CD4-positive, alpha-beta T cell (primary cell): ENCODE measurements at places on chromosomes 6 and 20.

DNA sequence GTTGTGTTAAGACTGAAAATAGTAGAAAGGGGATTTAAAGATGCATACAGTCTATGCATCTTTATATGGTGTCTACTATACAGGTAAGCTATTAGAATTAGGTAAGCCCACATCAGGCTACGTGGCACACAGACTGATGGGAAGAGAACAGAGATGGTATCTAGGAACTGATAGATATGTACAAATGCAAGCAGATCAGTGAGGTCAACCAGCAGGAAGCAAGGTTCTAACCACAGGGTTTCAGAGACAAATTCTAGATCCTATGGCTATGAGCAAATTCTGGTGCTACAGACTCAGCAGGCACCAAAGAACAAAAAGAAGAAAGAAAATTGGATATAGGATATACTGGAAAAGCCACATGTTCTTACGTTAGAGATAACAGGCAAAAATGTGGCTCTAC is 110.6 kb downstream of the TRDN start:
- H3K4me1 ChIP-seq = no peaks in the 10 kb centered on the region
- no peak for DNase-seq
- no peaks in the 10 kb centered on the region for H3K27me3 ChIP-seq
- H3K27ac ChIP-seq = no peak overlapping the region
- H3K36me3 ChIP-seq = no peaks in the 10 kb centered on the region

DNA sequence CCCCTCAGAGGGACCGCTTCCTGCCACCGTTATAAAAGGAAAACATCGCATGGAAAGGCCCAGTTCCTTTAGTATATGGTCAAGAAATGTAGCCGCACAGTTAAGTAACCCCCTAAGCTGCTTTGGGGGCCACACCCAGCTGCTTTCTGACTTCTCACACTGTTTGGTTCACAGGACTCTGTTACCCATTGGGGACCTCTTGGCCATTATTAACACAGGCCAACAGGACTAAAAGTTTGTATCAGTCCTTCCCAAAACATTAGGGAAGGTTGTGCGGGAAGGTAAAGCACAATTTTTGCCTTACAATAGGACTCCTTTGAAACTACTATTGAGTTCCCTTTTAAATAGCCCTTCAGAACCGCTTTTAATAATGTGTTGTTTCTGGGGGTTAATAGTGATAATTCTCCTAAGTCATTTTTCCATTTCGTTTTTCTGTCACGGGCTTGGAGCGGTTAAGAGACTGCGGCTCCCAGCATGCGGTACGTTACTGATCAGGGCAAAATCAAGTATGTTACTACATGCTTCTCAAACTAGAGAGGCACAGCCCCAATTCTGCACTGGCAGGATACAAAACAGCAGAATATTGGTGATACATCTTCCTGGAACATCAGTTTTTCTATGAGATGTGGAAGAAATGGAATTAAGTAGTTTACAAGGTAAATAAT is 668 bp upstream of the RPP40 start:
- H3K4me3 ChIP-seq = peak overlapping the region; percentile 81
- peak overlapping the region; percentile 83 for H3K27ac ChIP-seq
- no peak for DNase-seq
- H3K27me3 ChIP-seq = no peaks in the 10 kb centered on the region
- H3K36me3 ChIP-seq = peaks cover 7% of the 10 kb centered on the region

DNA sequence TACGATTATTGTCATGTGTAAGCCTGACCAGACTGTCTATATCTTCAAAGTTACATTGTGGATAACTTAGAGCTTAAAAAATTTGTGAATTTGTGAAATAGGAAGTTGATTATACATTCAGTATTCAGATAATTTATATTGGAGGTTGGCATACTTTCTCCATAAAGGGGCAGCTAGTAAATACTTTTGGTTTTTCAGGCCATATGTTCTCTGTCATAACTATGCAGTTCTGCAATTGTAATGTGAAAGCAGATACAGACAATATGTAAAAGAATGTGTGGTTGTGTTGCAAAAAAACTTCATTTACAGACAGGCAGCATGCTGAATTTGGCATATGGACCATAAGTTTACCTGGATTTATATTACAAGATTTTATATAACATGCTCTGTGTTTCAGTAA is 29.3 kb downstream of the HSF2 start:
- no peak overlapping the region for H3K27ac ChIP-seq
- H3K4me3 ChIP-seq = no peak overlapping the region
- no peaks in the 10 kb centered on the region for H3K4me1 ChIP-seq

- no peak overlapping the region for H3K27ac ChIP-seq
- no peak overlapping the region for H3K4me3 ChIP-seq
- no peak for DNase-seq
- H3K4me1 ChIP-seq = no peaks in the 10 kb centered on the region
Measured at GRCh38 chr20:51266353-51266752, 243.4 kb upstream of the KCNG1 start.

- H3K4me1 ChIP-seq = no peaks in the 10 kb centered on the region
- H3K27me3 ChIP-seq = no peaks in the 10 kb centered on the region
- no peak overlapping the region for H3K27ac ChIP-seq
- H3K36me3 ChIP-seq = no peaks in the 10 kb centered on the region
- H3K4me3 ChIP-seq = no peak overlapping the region
- no peak for DNase-seq
Measured at GRCh38 chr6:155473741-155474140, 18.1 kb upstream of the NOX3 start.

GRCh38 chr20:4569865-4570264 is 151.8 kb upstream of the PRND start:
- H3K36me3 ChIP-seq = no peaks in the 10 kb centered on the region
- H3K27ac ChIP-seq = no peak overlapping the region
- H3K4me3 ChIP-seq = no peak overlapping the region
- no peaks in the 10 kb centered on the region for H3K4me1 ChIP-seq
- H3K27me3 ChIP-seq = peaks cover 17% of the 10 kb centered on the region

DNA sequence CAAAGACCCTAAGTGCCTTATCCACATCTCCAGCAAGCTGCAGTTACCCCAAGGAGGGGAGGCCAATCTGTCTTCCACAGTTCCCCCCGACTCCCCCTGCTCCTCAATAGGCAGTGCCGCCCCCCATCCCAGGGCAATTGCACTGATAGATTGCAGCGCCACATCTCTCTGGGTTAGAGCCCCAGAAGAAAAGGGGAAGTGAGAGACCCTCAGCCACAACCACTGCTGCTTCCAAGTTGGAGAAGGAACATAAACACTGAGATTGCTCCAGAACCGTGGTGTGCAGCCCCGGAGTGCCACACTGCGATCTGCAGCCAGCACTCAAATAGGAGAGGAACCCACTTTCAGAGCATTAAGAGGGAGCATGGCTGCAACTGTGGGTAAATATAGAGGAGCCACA is 101.5 kb downstream of the RWDD2A start:
- no peaks in the 10 kb centered on the region for H3K4me1 ChIP-seq
- H3K36me3 ChIP-seq = no peaks in the 10 kb centered on the region
- H3K4me3 ChIP-seq = no peak overlapping the region

DNA sequence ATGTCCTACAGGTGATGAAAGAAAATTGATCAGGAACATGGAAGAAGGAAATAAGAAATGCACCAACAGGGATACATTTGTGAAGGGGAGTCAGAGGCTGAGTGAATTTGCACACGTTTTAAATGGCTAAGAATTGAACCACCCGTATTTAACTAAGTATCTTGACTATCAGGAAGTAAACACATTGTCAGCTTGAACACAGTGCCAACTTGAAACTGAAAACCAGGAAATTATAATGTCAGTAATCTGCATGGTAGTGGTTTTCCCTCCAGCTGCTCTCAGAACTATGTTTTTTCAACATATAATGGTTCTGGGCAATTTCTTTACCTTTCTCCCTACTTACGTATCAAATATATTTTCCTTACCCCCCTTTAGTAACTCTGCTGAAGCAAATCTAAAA is 366.5 kb upstream of the POU3F2 start:
- H3K36me3 ChIP-seq = no peaks in the 10 kb centered on the region
- H3K27me3 ChIP-seq = no peaks in the 10 kb centered on the region
- H3K27ac ChIP-seq = no peak overlapping the region
- H3K4me1 ChIP-seq = no peaks in the 10 kb centered on the region

DNA sequence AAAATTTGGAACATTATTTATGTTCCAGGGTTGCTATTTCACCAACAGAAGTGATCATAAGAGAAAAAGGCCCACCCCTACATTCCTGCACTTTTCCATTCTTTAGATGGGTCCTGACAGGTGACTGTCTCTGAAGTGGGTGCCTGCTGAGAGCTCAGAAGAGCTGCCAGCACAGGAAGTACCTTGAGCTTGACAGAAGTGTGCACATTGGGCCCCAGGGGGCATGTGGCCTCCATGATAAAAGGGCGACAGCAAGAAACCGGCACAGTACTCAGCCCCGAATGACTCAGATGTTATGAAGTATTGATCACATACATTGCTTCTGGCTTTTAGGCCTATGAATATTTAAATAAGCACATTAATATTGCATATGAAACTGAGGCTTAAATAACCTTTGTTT is 150.4 kb downstream of the PCSK2 start:
- no peaks in the 10 kb centered on the region for H3K36me3 ChIP-seq
- no peak for DNase-seq
- H3K27ac ChIP-seq = no peak overlapping the region
- H3K4me1 ChIP-seq = no peaks in the 10 kb centered on the region
- H3K27me3 ChIP-seq = no peaks in the 10 kb centered on the region
- no peak overlapping the region for H3K4me3 ChIP-seq

DNA sequence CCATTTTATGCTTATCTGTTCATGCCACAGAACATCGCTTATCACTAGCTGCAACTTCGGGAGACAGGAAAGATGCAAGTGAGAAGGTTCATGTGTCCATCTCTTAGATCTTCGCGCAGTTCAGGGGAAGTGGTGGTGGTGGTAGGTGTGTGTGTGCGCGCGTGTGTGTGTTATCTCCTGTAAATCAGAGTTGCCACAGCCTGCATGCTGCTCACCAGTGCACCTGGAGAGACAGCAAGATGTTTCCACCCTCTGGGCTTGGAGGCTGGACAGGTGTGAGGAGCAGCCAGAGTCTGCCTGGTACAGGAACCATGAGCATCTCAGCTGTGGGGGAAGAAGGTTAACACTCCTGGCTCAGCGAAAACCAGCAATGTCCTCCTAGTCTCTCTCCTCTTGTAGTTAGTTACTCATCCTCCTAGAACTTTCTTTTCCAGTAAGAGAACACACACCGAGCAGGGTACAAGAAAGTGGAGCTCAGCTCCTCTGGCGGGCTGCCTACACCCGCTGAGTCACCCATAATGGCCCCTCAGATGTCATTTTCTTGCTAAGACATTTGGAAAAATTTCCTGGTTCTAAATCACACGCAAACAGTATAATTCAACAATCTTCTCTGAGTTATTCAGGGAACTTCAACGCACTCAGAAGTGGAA is 5.1 kb upstream of the TUBB1 start:
- no peak overlapping the region for H3K27ac ChIP-seq
- H3K27me3 ChIP-seq = no peaks in the 10 kb centered on the region
- H3K4me1 ChIP-seq = peaks cover 27% of the 10 kb centered on the region
- DNase-seq = peak; percentile 26
- peaks cover 2% of the 10 kb centered on the region for H3K36me3 ChIP-seq

- H3K36me3 ChIP-seq = no peaks in the 10 kb centered on the region
- no peaks in the 10 kb centered on the region for H3K4me1 ChIP-seq
- no peak for DNase-seq
- no peaks in the 10 kb centered on the region for H3K27me3 ChIP-seq
- no peak overlapping the region for H3K27ac ChIP-seq
- H3K4me3 ChIP-seq = no peak overlapping the region
Measured at GRCh38 chr6:17762651-17763050, 55.9 kb upstream of the NUP153 start.

GRCh38 chr6:168105813-168106632 is 27.0 kb upstream of the FRMD1 start:
- H3K27me3 ChIP-seq = peaks cover 12% of the 10 kb centered on the region
- no peak overlapping the region for H3K4me3 ChIP-seq
- no peaks in the 10 kb centered on the region for H3K36me3 ChIP-seq
- DNase-seq = no peak
- no peak overlapping the region for H3K27ac ChIP-seq

DNA sequence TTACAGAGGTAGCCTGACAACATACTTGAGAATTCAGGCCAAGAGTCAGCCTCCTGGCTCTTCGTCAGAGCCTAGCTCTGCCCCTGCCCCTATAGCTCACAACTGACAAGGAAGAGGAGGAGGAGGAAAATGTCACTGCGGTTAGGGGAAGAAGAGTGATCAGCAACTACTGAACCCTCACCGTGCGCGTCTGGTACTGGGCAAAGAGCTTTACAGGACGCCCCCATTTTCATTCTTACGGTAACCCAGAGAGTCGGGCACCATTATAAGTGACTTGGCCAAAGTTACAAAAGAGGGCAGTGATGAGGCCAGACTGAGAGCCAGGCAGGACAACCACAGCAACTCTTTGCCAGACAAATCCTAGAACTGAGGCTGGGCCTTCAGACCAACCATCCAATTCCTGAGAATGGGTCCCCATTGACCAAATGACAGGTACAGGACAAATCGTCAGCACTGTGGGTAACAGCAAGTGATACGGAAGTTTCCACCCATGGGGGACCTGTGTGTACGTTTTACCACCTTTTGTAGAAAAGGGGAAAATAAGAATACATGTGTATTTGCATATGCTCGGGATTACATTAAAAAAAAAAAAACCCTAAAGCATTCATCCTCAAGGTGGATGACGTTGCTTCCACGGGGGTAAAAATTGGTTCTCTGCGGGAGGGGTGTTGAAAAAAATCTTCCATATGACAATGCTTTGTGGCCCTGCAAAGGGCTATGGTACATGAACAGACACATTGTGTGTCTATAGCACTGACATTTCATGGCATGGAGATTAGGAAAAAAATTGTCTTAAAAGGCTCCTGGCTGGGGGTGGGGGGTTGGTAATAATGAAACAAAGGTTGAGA is 118.0 kb downstream of the NFATC2 start:
- no peaks in the 10 kb centered on the region for H3K27me3 ChIP-seq
- H3K4me3 ChIP-seq = no peak overlapping the region
- H3K36me3 ChIP-seq = peaks cover 51% of the 10 kb centered on the region
- H3K27ac ChIP-seq = peak overlapping the region; percentile 47
- DNase-seq = peak; percentile 39

GRCh38 chr6:37539171-37540028 is 39.7 kb upstream of the CCDC167 start:
- DNase-seq = no peak
- no peak overlapping the region for H3K27ac ChIP-seq
- H3K4me3 ChIP-seq = no peak overlapping the region
